ENCODE measurements at places on chromosomes 13 and 19. TPM values are rescaled to one million over a fixed set of nuclear protein-coding genes. Genes with fewer than 3 reads are reported as not detected.

DNA sequence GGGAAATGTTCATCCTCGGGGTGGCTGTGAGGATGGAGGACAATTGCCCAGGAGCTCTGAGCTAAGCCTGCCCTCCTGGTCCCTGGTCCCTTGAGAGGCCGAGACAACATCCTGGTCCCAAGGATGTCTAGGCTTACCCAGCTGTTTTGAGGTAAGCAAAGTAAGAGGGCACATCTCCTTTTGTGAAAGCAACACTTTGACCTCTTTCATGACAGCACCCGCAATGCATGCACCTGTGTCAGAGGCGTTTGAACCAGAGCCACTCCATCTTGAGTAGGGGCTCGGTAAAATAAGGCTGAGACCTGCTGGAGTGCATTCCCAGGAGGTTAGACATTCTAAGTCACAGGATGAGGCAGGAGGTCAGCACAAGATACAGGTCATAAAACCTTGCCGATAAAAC is 43.1 kb upstream of the ANKRD10 start:
- H3K36me3 ChIP-seq = no peaks in the 10 kb centered on the region
- no peaks in the 10 kb centered on the region for H3K27me3 ChIP-seq
- no peak overlapping the region for H3K4me3 ChIP-seq
- no peaks in the 10 kb centered on the region for H3K4me1 ChIP-seq
- no peak overlapping the region for H3K27ac ChIP-seq

Gene MLLT1
- 35.0 TPM for total RNA-seq

DNA sequence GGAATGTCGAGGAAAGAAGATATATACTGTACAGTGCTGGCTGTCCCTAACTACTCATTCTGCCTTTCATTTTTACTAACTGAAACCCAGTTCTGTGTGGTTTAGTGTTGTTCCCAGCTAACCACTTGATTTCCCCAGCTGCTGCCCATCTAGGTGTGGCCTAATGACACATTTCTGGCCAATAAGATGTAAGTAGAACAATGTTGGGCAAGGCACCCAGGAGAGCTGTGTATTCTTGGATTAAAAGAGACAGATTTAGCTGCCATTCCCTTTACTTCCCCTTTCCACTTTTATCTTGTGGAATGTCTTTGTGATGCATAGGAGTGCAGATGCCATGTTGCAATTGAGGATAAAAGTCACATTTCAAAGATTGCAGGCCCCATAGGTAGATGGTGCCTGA is 28.3 kb upstream of the PCDH9 start:
- no peaks in the 10 kb centered on the region for H3K36me3 ChIP-seq
- H3K27ac ChIP-seq = no peak overlapping the region
- no peaks in the 10 kb centered on the region for H3K27me3 ChIP-seq
- no peak overlapping the region for H3K4me3 ChIP-seq

Gene CYP4F2
- total RNA-seq = not detected

DNA sequence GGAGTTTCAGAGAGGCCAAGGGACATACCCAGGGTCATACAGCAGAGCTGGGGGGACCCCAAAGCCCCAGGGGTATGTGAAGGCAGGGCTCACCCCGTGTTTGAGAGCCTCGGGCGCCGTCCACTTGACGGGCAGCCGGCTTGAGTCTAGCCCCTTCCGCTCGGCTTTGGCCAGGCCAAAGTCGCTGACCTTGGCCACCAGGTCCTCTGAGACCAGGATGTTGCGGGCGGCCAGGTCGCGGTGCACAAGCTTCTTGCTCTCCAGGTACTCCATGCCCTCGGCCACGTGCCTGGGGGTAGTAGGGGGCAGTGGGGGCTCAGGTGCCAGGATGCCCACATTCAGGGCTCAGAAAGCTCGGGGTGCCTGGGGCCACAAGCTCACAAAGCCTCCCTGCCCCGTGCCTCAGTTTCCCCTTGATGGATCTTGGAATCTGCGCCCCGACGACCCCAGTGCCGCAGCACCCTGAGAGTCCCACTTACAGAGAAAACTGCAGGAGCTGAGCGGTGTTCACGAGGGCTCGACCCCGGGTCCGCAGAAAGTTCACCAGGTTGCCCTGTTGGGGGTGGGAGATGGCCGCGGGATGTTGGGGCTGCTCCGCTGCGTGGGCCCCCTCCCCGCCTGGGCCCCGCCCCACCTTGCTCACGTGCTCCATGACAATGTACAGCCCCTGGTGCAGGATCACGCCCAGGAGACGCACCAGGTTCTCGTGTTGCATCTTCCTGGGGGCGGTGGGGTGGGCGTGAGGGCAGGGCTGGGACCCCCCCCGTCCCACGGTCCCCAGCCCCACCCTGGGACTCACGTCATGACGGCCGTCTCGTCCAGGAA is 7.1 kb downstream of the MATK start:
- no peaks in the 10 kb centered on the region for H3K36me3 ChIP-seq
- no peak overlapping the region for H3K4me3 ChIP-seq
- no peak overlapping the region for H3K27ac ChIP-seq
- no peak for DNase-seq
- H3K27me3 ChIP-seq = no peaks in the 10 kb centered on the region
- no peaks in the 10 kb centered on the region for H3K4me1 ChIP-seq

DNA sequence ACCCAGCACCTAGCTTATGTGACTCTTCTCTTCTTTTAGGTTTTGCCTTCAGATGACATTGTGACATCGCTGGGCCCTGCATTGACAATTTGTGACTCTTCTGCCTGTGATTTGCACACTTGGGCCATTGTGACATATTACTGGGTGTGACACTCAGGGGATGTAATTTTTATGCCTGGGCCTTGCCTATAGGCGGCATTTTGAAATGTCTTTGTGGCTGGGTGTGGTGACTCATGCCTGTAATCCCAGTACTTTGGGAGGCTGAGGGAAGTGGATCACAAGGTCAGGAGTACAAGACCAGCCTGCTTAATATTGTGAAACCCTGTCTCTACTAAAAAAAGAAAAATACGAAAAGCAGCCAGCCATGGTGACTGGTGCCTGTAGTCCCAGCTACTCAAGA is 28.4 kb upstream of the ZNF681 start:
- DNase-seq = no peak
- H3K36me3 ChIP-seq = no peaks in the 10 kb centered on the region
- no peak overlapping the region for H3K27ac ChIP-seq
- H3K4me3 ChIP-seq = no peak overlapping the region

Measured in thyroid gland (tissue), 4 donors.